Kidney epithelial cell (primary cell): ENCODE measurements at places on chromosomes 11 and 22. TPM values are rescaled to one million over a fixed set of nuclear protein-coding genes. Genes with fewer than 3 reads are reported as not detected.

GRCh38 chr22:48051796-48052620 lies 1289.6 kb downstream of the TBC1D22A start:
- DNase-seq, result no peak

- no peak for DNase-seq
These were observed 133.4 kb downstream of the BBOX1 start for GRCh38 chr11:27174021-27174420.

- DNase-seq, result no peak
These were observed 3.1 kb upstream of the MMP27 start for GRCh38 chr11:102708654-102709053.

- DNase-seq, result no peak
These were observed 96.3 kb upstream of the ALKBH3 start for GRCh38 chr11:43784301-43784700.

- no peak for DNase-seq
These were observed 730.6 kb downstream of the METTL15 start for GRCh38 chr11:28838741-28839140.

DNA sequence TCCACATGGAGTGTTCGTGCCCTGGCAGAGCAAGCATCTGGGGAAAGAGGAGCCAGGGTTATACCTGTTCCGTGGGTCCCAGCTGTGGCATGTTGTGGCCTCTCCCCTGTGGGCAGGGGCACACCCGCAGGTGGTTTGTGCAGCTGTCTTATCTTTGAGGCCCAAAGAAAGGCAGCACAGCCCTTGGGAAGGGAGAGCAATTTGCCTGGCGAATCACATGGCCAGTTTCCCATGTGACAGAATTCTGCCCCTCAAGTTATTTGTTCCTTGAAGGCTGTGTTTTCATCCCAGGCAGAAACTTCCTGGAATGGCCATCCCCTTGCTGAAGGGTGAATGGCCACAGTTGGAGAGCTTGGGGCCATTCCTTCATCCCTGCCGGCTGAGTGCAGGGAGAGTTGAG lies 16.4 kb upstream of the COX8A start:
- no peak for DNase-seq

The OR8G1 gene
- not detected in 2 replicates for total RNA-seq

The OR4C45 gene
- not detected in 2 replicates for total RNA-seq
